ENCODE measurements at places on chromosomes 2 and 18.
A peak's percentile ranks its signal among the peaks of the same experiment; 100 is the strongest.

DNA sequence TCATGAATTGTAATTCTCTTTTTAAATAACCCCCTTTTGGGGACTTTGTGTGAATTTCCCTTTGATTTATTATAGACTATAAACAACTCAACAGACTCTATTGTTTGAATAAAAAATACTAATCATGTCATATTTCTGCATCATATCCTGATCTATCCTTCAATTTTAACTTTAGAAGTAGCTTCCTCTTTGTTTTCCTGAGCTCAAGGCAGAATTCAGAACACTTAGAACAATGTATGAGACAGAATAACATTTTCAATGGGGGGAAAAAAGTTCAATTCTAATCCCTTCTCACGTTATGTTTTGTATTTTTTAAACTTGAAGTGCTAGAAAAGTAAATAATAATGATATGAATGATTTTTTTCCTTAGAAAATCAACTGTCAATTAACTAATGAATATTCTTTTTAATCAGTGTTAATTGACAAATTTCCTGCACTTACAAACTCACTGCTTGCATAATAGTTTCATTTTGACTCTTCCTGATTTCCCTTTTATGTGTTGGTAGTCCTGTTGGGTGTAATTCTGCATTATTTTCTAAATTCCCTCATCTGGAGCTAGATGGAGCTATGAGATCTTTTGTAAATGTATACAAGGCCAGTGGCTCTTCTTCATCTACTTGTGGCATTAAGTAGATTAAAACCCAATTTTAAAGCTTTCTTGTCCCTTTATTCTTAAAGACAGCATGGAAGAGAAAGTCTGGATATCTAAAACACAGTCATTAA is 326.1 kb downstream of the PARD3B start:
- peak; percentile 66 for DNase-seq

DNA sequence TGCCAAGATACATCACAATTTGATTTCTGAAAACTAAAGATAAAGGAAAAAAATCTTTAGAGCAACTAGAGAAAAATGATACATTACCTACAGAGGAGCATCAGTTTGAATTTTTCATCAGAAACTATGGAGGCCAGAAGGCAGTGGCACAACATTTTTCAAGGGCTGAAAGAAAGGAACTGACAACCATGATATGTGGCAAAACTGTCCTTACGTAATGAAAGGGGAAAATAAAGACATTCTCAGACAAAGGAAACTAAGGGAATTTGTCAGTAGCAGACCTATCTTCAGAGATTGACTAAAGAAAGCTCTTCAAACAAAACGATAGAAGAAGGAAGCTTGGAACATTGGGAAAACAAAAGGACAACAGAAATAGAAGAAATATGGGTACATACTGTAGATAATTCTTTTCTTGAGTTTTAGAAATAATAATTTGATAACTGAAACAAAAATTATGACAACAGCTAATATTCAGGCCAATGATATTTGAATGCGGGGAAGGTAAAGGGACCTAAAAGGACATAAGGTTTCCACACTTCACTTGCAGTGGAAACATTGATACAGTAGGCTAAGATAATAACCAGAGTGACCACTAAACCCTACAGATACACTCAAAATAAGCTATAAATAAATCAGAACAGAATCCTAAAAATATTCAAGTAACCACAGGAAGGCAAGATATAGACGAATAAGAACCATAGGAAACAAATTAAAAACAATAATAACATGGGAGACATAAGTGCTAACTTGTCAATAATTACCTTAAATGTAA is 70.0 kb upstream of the NPAS2 start:
- DNase-seq = no peak

- peak; percentile 38 for DNase-seq
Observed at GRCh38 chr2:33366473-33366872, 110.0 kb upstream of the RASGRP3 start.

GRCh38 chr18:75612456-75612855 is 185.0 kb upstream of the SMIM21 start:
- no peak for DNase-seq

GRCh38 chr18:42640160-42640559 is 475.3 kb downstream of the RIT2 start:
- no peak for DNase-seq

- DNase-seq = no peak
Observed at GRCh38 chr2:195842932-195843331, 185.9 kb downstream of the SLC39A10 start.
